ENCODE measurements at places on chromosomes 7 and 10. TPM values are rescaled to one million over a fixed set of nuclear protein-coding genes. Genes with fewer than 3 reads are reported as not detected.

DNA sequence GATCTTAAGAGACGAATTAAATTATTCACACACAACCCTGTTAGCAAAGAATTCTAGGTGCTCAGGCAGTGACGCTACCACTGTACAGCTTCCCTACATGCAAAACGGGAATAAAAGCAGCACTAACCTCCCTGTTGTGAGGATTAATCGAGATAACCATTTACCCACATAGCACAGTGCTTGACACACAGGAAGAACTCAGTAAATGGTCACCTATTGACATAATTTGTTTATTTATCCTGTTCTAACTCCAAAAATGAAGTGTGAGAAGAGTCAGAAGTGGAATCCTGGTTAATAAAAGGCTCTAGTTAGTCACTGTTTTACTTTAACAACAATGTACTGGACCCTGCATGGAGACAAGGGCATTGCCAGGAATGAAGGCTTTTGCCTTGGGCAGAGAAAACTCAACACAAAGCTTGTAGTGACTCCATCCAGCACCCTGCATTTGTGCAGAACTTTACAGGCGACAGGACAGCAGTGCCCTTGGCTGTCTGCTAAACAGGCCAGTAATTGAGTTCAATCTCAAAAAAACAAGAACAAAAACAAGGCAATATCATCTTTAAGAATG is 103.8 kb downstream of the SORBS1 start:
- peak; percentile 39 for ATAC-seq

DNA sequence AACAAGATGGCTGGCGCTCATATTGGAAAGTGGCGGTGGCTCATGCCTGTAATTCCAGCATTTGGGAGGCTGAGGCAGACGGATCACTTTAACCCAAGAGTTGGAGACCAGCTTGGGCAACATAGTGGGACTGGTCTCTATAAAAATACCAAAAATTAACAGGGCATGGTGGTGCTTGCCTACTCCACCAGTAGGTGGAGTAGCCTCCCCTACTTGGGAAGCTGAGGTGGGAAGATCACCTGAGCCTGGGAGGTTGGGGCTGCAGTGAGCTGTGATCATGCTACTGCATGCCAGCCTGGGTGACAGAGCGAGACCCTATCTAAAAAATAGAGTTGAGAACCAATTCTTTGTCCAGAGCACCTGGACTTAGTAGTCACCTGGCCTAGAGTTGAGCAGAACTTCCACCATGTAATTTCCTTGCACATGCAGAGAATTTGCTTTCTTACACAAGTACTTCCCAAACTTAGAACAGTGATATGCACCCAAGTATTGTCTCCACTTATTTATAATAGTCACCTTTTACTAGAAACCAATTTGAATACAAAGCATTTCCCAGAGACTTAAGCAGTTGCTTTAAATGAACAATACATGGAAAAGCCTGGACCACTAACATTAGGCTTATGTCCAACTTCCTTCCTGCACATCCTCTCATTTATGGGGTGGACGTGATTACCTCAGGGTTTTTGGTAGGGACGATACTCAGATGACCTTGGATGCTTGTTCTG is 15.9 kb downstream of the LAMB4 start:
- ATAC-seq: no peak

- no peak for ATAC-seq
Measured at GRCh38 chr7:82413237-82413636, 30.3 kb downstream of the CACNA2D1 start.

GRCh38 chr10:12547301-12547771 is 198.0 kb downstream of the CAMK1D start:
- no peak for ATAC-seq

DNA sequence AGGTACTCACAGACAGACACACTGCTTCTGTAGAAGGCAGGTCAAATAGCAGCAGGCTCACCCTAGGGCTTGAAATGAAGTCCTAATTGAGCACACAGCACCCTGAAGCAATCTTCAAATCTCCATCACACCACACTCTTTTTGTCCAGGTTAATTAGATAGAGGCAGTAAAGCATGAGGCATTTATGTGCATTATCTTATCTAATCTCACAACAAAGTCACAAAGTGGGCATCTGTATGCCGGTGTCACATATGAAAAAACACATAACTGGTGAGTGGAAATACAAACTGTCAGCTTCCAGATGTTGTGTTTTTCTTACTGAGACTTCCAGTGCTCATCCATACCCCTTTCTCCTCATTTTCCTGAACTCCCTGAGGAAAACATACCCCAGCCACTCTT is 63.8 kb upstream of the NRBF2 start:
- no peak for ATAC-seq

DNA sequence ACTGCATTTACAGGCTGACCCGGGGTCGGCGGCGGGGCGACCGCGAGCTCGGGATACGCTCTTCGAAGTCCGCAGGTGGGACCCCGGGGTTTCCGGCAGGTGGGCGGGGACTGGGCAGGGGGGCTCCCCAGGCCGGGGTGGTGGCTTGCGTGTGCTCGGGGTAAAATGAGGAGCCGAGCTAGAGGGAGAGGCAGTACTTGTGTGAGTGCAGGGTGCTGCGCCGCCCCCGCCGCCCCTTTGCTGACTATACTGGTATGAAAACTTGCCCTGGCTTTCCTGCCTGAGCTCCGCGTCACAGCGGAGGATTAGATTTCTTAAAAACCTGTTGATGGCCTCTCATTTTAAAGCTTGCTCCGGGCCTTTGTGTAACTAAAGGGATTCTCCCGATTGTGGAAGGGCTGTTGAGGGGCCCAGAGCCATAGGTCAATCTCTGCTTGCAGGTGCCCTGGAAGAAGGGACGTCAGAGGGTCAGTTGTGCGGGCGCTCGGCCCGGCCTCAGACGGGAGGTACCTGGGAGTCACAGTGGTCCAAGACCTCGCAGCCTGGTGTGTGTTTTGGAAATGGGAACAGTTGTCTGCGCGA is 488 bp downstream of the ARMC10 start:
- ATAC-seq: peak; percentile 22

GRCh38 chr10:59949608-59950007 is 43.3 kb upstream of the CCDC6 start:
- no peak for ATAC-seq

- ATAC-seq: no peak
Measured at GRCh38 chr10:60099998-60100747, 193.8 kb upstream of the CCDC6 start.

- ATAC-seq: no peak
Measured at GRCh38 chr7:133386205-133386604, 133.3 kb downstream of the EXOC4 start.

DNA sequence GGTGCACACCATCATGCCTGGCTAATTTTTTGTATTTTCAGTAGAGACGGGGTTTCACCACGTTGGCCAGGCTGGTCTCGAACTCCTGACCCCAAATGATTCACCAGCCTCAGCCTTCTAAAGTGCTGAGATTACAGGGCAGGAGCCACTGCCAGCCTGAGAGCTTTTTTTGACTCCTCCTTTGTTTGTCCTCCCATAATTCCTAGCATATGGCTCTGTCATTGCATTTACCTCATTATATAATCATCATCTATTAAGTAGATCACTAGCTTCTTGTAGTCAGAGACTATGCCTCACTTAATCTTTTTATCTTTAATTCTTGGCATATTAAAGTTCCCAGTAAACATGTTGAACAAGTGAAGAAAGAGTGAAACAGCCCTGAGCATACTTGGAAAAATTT is 82.1 kb downstream of the CPEB3 start:
- ATAC-seq: no peak

DNA sequence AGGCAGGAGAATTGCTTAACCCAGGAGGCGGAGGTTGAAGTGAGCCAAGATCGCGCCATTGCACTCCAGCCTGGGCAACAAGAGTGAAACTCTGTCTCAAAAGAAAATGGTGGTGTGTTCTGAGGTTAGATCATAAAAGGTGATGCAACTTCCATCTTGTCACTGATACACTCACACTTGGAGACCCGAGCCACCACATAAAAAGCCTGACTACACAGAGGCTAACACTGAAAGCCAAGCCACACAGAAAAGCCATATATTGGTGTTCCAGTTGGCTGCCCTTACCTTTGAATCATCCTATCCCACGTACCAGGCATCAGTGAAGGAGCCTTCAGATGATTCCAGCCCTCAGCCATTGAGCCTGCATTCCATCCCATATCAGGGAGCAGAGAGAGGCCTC is 4.0 kb downstream of the MORN4 start:
- ATAC-seq: no peak

Gene SPDYE5
- 0.59 TPM for total RNA-seq

Gene RBP4
- 0.50 TPM for total RNA-seq

Gene MGAM2
- 0.63 TPM for total RNA-seq

Gene SORCS1
- total RNA-seq: 12.8 TPM

Gene PRF1
- total RNA-seq: 0.43 TPM

Gene STARD3NL
- 113 TPM for total RNA-seq

Data from motor neuron (in vitro differentiated cells).